Neuronal stem cell (in vitro differentiated cells): ENCODE measurements at places on chromosomes 1 and 21.

- DNase-seq: no peak
These were observed 2.3 kb downstream of the ARTN start for GRCh38 chr1:43935711-43936427.

DNA sequence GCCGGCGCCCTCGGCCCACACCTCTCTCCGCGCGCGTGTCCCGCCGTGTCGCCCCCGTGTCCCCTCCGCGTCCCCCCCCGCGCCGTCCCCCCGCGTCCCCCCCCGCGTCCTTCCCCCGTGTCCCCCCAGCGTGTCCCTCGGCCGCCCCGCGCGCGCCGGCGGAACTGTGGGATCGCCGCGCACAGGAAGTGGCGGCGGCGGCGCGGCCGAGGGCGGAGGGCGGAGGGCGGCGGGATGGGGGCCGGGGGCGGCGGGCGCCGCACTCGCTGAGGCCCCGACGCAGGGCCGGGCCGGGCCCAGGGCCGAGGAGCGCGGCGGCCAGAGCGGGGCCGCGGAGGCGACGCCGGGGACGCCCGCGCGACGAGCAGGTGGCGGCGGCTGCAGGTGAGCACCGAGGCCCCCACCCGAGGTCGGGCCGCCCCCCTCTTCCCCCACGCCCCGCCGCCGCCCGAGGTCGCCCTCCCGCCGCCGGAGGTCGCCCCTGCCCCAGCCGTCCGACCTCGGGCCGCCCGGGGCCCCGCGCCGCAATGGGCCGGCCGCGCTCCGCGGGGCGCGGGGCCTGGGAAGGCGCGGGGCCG is at the start of gene AGPAT3:
AGPAT3 (plus strand) TSS at position 262 of the 578 bp plus-strand sequence. CDS start 94,459 bp downstream, outside the sequence.
- DNase-seq: no peak

GRCh38 chr21:38134084-38134873 is 122.5 kb upstream of the KCNJ15 start:
- no peak for DNase-seq

DNA sequence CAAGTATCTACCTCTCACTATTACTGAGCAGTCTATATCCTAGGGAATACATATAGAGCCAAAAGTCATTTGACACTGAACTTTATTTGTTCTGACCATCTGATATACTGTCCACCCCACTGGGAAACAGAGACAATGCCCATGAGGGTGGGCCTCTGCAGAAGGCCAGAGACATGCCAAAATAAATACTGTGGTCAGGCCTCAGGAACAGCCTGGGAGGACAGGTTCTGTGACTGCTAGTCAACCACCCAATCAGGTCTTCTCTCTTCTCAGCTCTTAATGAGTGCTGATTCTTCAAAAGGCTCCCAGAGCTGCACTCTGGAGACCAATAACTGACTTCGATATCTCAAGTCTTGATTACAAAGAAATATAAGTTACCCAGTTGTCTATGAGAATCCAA is 5.5 kb upstream of the ANKRD35 start:
- DNase-seq: no peak

GRCh38 chr1:48767975-48768510 is 8.6 kb downstream of the BEND5 start:
- DNase-seq: no peak

DNA sequence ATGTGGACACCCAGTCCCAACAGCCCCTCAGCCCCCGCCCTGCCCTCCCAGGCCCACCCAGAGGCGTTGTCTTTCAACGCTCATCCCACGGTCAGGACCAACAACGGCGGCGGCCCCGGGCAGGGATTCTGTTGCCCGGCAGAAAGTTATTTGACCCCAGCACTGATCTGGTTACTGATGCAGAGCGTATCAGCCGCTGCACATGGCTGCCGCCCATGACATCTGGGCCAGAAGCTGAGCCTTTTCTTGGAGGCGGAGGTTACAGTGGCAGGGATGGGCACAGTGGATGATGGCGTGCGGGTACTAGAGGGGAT is 127.1 kb upstream of the ARHGEF16 start:
- no peak for DNase-seq

- no peak for DNase-seq
These were observed 165.9 kb upstream of the CACNA1E start for GRCh38 chr1:181317261-181317930.

DNA sequence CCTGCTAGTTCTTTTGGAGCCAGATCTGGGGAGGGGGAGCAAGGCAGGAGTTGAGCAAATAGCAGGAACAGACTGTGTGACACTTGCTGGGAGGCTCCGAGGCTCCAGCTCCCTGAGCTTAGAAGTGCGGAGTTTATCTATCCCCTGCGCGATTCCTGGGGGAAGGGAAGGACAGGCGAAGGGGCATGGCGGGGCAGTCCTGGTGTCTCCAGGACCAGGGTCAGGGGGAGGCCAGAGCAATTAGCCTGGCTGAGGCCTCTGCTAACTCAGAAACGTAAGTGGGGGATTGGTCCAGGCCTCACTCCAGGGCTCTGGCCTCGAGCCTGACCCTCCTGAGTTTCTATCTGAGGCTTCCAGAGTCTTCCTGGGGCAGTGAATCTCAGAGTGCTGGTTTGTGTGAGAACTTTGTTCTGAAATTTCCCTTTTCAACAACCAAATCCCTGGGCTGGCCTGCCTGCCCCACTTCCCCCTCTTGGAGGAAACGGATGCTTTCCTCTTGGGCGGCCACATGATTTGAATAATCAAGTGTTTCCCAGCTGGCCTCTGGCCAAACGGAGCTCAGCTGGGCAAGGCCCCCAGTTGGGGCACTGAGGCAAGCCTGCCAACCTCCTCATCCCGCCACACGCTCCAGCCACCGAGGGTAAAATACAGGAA is 15.6 kb downstream of the ALPL start:
- DNase-seq: no peak

GRCh38 chr1:156911577-156912298 is 8.7 kb upstream of the LRRC71 start:
- DNase-seq: no peak

DNA sequence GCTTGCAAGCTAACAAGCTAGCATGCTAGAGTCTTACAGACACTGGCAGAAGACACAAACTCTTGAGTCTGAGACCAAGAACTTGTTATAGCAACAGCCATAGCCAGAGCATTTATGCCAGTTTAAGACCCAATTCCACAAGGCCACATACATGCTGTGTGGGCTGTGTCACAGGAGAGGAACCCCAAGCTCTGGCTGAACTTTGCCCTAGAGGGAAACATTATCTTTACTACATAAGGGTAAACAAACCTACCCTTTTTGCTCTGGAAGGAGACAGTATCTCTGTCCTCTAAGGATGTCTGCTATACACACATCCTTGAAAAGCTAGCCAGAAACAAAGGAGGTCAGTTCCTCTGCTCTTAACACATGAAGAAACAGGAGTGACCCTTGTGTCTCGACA is 70.3 kb downstream of the HSF2BP start:
- no peak for DNase-seq

DNA sequence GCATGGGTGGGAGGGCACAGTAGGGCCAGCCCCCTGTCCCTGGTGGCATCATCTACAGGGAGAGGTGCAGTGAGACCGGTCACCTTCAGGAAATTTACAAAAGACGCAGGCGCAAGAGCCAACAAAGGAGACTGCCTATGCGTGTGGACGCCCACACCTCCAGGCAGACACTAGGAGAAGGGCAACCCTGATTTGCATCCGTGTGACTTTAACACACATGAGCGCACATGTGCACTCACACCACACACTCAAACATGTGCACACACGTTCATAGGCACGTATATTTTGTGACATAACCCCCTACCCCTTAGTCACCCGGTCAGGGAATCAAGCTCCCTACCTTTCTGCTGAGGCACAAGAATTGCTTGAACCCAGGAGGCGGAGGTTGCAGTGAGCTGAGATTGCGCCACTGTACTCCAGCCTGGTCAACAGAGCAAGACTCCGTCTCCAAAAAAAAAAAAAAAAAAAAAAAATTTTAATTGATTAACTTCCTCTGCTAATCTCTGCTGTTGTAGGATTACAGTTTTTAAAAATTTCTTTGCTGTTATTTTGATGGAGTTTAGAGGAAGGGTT is 84.7 kb upstream of the SLC25A33 start:
- DNase-seq: no peak

DNA sequence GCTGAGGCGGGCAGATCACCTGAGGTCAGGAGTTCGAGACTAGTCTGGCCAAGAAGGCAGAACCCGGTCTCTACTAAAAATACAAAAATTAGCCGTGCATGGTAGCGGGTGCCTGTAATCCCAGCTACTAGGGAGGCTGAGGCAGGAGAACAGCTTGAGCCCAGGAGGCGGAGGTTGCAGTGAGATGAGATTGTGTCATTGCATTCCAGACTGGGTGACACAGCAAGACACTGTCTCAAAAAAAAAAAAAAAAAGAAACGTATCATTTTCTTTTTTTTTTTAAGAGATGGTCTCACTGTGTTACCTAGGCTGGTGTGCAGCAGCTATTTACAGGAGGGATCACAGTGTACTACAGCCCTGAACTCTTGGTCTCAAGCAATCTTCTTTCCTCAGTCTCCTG is 47.3 kb downstream of the ITGB3BP start:
- DNase-seq: no peak

GRCh38 chr1:11668516-11668915 is 4.5 kb downstream of the FBXO6 start:
- no peak for DNase-seq

- DNase-seq: no peak
These were observed 87.9 kb downstream of the RPS6KC1 start for GRCh38 chr1:213138892-213139291.

GRCh38 chr1:175537571-175537970 is 205.8 kb downstream of the TNR start:
- no peak for DNase-seq

DNA sequence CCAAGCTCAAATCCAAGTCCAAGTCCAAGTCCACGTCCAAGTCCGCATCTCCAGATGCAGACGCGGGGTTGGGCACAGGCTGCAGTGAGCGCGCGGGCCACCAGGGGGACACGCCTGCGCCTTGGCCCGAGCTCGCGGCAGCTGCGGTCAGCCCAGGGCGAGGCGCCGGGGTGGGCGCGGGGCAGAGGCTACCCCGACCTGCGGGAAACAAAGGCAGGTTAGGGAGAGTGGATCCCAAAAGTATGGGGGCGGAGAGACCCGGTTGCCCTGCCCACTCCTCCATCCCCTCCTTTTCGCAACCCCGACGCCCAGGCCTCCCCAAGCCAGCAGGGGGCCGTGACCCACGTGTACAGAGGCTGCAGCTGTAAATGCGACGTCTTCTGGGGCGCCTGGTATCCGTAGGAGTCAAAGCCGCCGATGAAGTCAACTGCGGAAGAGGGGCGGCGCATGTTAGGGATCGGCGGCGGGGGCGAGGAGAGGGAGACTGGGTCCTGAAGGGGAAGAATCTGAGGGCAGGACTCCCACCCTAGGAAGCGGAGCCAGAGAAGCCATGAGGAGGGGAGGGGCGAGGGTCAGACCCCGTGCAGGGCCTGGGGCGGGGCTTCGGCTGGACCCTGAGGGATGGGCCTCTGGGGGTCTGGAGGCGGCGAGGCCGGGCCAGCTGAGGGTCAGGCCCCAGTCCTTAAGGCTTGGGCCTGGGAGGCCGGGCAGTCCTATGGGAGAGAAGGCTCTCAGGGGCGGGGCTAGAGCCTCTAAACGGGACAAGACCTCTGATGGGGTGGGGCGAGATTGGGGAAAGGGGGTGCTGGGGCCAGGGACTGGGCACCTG is 58.0 kb downstream of the NKAIN1 start:
- DNase-seq: no peak

GRCh38 chr1:172180501-172181285 is 239.8 kb upstream of the C1orf105 start:
- no peak for DNase-seq

GRCh38 chr1:86530211-86530845 is 16.6 kb upstream of the CLCA4 start:
- DNase-seq: no peak

DNA sequence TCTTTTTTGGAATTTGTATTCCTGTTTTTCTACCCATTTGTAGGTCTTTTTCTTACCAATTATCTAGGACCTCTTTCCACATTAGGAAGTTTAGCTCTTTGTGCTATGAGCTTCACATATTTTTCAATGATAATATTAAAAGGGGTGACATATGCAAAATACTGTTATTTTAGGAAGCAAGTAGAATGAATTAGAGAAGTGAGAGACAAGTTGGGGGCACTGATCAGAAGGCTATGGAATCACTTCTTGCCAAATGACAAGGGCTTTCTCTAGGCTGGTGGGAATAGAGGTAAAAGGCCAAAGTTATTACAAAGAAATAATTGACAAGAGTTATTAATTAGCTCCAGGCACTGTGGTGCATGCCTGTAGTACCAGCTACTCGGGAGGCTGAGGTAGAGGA is 4.3 kb upstream of the BCAR3 start:
- DNase-seq: no peak

DNA sequence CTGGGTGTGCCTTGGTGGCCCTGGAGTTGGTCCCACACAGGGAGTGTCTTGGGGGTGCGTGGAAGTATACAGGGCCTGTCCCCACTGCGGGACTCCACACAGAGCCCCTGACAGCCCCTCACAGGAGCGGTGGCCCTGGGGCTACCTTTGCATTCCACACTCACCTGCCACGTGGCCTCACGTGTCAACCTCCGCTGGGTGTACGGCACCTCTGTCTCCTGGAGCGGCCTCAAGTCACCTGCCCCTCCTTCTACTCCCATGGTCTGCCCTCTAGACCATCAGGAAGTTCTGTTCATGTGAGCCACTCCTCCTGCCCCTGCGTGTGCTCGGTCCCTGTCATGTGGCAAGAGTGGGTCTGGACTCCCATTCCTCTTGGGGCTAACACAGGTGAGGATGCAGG is 58.6 kb downstream of the FAAP20 start:
- no peak for DNase-seq

DNA sequence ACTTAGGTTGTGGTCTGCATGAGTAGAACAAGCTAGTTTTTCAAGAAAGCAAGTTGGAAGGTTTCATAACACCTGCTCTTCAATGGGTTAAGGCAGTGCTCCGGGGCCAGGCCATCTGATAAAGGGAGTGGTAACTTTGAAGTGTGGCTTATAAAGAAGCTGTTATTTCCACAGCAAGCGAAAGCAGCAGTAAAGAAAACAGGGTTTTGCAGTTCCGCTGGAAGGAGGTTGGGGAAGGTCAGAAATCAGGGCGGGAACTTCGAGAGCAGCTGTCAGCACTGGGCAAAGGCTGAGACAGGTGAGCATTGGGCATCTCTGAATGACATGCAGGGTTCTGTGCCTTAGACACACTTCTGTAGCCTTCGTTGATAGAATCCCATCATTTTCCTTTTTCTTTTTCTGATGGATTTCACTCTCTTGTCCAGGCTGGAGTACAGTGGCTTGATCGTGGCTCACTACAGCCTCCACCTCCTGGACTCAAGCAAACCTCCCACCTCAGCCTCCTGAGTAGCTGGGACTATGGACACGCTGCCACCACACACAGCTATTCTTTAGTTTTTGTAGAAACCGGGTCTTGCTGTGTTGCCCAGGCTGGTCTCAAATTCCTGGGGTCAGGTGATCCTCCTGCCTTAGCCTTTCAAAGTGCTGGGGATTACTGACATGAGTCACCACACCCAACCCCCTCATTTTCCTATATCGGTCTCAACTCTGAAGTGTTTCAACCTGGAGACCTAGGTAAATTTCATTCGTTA is 20.5 kb downstream of the TMEM51 start:
- DNase-seq: no peak

GRCh38 chr1:93056214-93056613 is 22.9 kb upstream of the MTF2 start:
- no peak for DNase-seq

DNA sequence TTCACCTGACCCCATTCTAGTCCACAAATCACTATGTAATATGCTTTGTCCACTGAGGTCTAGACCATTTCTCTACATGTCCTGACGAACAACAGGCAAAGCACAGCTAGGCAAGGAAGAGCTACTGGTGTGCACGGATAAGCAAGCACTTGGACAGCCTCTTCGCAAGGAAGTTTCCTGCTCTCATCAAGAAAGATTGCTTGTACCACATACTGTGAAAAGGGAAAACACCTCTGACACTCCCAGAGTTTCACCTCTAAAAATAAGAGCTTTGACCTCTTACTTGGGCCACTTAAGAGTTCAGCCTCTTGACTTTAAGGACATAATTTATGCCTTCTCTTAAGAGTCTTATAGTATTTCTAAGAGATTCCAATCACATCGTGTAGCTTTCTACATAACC is 36.0 kb upstream of the LPAR3 start:
- no peak for DNase-seq
